ENCODE measurements at places on chromosomes 5 and 9.

GRCh38 chr9:113772121-113772810 is 103.8 kb upstream of the ZNF618 start:
- no peak for DNase-seq
- H3K4me3 ChIP-seq = no peak overlapping the region
- H3K4me1 ChIP-seq = no peaks in the 10 kb centered on the region
- H3K27ac ChIP-seq = no peak overlapping the region

- H3K4me1 ChIP-seq = no peaks in the 10 kb centered on the region
- no peak overlapping the region for H3K4me3 ChIP-seq
- H3K27ac ChIP-seq = no peak overlapping the region
- H3K36me3 ChIP-seq = no peaks in the 10 kb centered on the region
- no peak for DNase-seq
Measured at GRCh38 chr5:2802693-2803365, 51.4 kb upstream of the IRX2 start.

- no peaks in the 10 kb centered on the region for H3K27me3 ChIP-seq
- no peak for DNase-seq
- no peak overlapping the region for H3K4me3 ChIP-seq
- no peaks in the 10 kb centered on the region for H3K36me3 ChIP-seq
- no peaks in the 10 kb centered on the region for H3K4me1 ChIP-seq
Measured at GRCh38 chr5:81696418-81697397, 54.2 kb downstream of the SSBP2 start.

GRCh38 chr9:14156046-14156445 is 157.9 kb downstream of the NFIB start:
- no peak overlapping the region for H3K27ac ChIP-seq
- no peaks in the 10 kb centered on the region for H3K4me1 ChIP-seq
- no peaks in the 10 kb centered on the region for H3K27me3 ChIP-seq
- DNase-seq = no peak
- H3K36me3 ChIP-seq = no peaks in the 10 kb centered on the region

GRCh38 chr5:128613766-128614165 is 75.7 kb upstream of the FBN2 start:
- H3K36me3 ChIP-seq = no peaks in the 10 kb centered on the region
- no peak overlapping the region for H3K4me3 ChIP-seq
- DNase-seq = no peak
- no peak overlapping the region for H3K27ac ChIP-seq
- H3K4me1 ChIP-seq = no peaks in the 10 kb centered on the region

Data from CD8-positive, alpha-beta memory T cell (primary cell).